Germinal center (tissue), 1 donor: ENCODE measurements at places on chromosomes 7 and 10.

- DNase-seq = no peak
These were observed 33.7 kb upstream of the ANKRD2 start for GRCh38 chr10:97538839-97539238.

DNA sequence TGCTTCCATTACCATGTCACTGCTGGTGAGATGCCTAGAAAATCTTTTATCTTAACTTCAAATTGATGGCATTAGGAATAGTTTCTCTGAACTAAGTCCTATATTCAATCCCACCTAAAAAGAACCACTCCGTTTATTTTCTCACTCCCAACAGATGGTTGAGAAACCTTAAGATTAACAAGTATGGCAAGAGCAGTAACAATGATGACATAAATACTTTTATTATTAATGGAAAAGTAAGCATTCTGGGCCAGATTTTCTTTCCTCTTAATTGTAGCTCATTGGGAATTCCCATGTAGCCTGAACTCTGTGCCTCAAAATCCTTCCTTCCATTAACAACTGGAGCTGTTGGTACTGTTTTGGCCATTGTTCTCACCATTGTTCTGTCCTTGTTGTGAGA, 21.1 kb upstream of the FAM13C start:
- DNase-seq = no peak

GRCh38 chr7:133568544-133568943, 315.7 kb downstream of the EXOC4 start:
- no peak for DNase-seq

GRCh38 chr10:127776816-127777215, 39.8 kb downstream of the FOXI2 start:
- no peak for DNase-seq

GRCh38 chr7:158301207-158301606, 286.4 kb downstream of the PTPRN2 start:
- DNase-seq = no peak

GRCh38 chr10:20100171-20100570, 283.9 kb downstream of the PLXDC2 start:
- DNase-seq = no peak

- DNase-seq = no peak
These were observed 177.4 kb downstream of the NRP1 start for GRCh38 chr10:33157103-33157502.

DNA sequence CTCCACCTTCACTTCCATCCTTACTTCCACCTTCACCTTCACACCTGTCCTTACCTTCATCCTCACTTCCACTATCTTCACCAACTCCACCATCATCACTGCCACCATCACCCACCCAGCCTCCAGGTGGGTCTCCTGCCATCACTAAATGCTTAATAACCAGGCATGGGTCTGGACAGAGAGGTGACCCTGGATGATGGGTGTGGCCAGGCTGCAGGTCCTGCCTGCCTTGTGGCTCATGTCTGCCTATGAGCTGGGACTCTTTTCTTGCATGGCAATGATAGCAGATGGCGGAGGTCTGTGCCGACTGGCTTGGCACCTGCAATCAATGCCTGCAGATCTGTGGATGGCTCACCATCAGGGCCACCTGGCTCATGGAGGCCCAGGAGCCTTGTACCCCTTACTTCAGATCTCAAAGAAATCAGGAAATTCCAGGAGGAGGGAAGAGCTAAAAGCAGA, 60.1 kb upstream of the ELN start:
- no peak for DNase-seq

GRCh38 chr10:66717231-66717981, 208.4 kb upstream of the LRRTM3 start:
- DNase-seq = no peak

GRCh38 chr10:62056219-62056618, 154.7 kb downstream of the ARID5B start:
- DNase-seq = no peak

DNA sequence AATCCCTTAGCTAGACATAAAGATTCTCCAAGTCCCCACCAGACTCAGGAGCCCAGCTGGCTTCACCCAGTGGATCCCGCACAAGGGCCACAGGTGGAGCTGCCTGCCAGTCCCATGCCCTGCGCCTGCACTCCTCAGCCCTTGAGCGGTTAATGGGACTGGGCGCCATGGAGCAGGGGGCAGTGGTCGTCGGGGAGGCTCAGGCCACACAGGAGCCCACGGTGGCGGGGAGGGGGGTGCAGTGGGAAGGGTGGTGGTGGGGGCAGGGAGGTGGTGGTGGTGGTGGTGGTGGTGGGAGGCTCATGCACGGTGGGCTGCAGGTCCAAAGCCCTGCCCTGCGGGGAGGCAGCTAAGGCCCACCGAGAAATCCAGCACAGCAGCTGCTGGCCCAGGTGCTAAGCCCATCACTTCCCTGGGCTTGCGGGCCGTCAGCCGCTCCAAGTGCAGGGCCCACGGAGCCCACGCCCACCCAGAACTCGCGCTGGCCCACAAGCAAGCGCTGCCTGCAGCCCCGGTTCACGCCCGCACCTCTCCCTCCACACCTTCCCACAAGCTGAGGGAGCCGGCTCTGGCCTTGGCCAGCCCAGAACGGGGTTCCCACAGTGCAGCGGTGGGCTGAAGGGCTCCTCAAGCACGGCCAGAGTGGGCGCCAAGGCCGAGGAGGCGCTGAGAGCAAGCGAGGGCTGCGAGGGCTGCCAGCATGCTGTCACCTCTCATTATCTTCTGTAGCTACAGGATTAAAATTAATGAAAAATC, 732.5 kb upstream of the POM121L12 start:
- no peak for DNase-seq

- DNase-seq = no peak
These were observed 91.3 kb downstream of the PDGFA start for GRCh38 chr7:428387-428786.

- no peak for DNase-seq
These were observed 295.2 kb upstream of the PFKP start for GRCh38 chr10:2772135-2772534.

- DNase-seq = no peak
These were observed 85.4 kb upstream of the PRR15 start for GRCh38 chr7:29478226-29478625.

GRCh38 chr7:96233528-96234154, 88.3 kb downstream of the SLC25A13 start:
- no peak for DNase-seq

DNA sequence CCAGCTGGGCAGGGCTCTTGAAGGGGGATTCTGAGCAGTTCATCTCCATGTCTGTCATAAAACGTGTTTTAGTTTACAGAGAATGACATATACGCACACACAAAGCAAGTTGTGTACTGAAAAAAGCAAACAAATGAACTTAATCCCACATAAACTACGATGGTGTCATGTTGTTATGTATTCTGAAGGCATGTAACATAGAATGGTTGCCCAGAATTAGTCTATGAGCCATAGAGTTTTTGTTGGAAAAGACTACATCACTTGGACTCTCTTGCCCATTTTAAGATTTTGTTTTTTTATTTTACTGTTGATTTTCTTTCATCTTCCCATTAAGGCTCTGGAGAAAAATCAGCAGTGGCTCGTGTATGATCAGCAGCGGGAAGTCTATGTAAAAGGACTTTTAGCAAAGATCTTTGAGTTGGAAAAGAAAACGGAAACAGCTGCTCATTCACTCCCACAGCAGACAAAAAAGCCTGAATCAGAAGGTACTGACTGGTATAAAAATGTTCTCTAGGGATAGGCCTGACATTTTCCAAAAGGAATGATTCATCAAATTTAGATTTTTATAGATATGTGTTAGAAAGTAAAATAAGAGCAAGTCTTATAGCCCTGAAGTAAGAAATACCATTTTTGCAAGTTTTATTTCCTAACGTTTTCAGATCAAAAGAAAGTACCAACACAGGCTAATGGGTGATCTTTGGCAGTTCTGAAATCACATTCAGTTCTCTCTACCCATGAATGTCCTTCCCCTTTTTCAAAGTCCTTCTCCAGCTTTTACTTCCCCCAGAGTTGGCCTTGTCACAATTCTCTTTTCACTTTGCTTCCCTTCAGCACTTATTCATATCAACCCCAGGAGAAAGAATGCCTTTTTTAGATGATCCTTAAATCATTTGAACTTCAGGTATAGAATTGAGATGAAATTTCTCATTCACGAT, 18.9 kb downstream of the CEP55 start:
- DNase-seq = no peak

DNA sequence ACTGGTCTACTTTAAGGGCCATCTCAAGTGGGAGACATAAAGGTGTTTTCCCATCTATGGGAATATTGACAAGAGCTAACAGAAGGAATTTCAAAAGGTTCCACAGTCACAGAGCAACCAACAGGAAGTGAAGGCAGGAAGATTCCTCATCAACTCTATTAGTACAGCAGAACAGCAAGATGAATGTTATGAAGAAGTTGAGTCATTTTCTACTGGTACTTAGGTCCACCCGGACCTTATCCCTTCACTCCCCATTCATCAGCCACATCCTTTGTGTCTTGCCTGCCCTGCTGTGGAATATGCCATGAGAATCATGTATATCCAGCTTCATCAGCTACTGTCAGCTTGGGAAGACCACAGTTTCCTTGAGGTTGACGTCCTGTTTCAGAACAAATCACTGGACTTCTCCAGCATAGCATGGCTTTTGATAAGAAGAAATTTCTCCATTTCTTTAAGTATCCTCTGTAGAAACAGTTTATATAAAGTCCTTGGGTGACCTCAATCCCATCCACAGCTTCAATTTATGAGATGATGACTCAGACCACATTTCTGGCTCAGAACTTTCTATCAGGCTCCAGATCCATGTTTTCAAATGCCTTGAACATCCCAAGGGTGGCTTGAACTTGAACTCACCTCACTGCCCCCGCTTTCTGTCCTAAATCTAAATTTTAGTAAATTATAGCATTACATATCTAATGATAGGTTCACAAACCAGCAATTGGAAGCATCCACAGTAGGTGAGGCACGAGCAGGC, 84.9 kb upstream of the AGK start:
- DNase-seq = no peak

DNA sequence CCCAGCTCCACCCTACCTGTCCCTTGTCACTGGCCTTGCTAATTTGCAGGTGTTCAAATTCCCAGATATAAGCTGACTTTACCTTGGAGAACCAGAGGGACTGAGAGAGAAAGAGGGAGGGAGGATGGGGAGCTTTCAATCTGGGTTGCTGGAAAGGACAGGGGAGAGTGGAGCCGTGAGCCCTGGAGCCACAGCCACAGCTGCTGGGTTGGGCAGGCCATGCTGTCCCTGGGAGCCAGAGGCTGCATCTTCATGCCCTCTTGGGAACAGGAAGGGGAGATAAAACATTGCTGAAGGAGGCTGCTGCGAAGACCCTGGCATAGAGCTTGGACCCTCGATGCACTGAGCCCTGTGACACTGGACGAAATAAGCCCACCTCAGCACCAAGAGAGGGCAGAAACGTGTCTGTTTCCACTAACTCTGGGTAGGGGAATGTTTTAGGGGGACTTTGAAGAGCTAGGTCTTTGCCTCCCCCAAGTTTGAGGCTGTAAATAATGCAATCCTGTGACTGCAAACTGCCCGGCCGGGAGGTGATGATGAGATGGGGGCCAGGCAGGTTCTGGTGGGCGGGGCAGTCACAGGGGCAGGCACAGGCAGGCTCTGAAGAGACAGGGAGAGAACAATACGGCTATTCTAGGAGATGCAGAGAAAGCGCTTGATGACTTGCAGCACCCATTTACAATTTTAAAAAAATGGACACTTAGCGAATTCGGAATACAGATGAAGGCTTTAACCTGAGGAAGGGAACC, 5.8 kb upstream of the JAKMIP3 start:
- DNase-seq = no peak

DNA sequence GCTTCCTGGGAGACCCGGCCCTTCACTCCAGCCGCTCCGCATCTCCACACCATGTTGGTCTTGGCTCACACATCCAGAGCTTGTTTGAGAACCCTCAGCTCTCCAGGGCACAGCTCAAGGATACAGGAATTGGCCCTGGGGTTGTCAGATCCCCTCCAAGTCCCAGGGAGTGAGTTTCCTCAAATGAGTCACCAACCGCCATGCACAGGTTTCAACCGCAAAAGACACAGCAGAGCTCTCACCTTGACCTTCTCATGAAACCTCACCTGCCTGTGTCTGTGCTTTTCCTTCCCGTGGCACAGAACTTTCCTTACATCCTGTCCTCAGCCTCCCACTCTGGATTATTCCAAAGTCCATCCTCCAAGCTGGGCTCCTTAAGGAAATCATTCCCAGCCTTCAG, 20.6 kb downstream of the AZGP1 start:
- DNase-seq = no peak

DNA sequence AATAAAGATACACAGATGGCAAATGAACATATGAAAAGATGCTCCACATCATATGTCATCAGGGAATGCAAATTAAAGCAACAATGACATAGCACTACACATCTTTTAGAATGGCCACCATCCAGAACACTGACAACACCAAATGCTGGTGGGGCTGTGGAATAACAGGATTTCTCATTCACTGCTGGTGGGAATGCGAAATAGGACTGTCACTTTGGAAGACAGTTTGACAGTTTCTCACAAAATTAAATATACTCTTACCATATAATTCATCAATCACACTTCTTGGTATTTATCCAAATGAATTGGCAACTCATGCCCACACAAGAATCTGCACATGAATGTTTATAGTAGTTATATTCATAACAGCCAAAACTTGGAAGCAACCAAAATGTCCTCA, 68.2 kb downstream of the NPSR1 start:
- no peak for DNase-seq

DNA sequence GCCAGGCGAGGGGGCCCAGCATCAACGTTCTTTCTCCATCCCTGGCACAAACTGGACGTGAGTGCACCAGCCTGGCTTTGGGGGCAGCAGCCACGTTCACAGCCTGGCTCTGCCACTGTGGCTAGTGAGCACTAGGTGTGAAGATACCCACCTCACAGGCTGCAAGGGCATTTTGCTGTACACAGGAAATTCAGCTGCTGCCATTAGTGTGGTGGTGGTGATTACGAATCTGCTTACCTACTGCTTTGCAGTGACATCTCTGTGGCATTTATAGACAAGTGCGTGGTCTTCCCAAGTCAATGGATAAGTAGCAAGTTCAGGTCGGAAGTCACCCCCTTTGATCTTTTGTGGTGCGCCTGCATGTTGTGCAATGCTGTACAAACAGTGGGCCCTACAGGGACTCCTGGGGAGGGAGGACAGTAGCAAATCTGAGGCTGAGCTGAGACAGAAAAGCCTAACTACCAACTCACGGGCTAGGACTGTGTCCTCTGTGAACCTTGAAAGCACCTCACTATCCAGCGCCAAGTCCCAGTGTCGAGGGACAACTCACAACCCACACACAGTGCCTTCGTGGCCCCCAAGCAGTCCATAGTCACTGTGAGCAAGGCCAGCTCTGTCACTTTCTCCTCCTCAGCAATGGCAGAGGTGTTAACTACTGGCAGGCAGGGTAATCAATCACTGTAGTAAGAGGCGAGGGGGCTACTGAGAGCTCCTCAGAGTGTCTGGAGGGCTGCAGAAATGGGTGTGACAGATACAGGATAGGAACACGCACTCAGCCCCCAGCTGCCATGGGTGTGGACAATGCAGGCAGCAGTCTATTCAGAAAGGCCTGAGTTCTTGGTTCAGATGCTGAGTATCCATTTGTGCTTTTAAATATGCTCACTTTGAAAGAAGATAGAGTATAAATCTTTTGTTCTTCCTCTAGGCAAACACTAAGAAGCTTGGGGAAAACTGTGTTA, 17.0 kb upstream of the MMP21 start:
- DNase-seq = no peak
